ENCODE measurements at places on chromosomes 13 and 19. TPM values are rescaled to one million over a fixed set of nuclear protein-coding genes. Genes with fewer than 3 reads are reported as not detected.

GRCh38 chr19:339262-339887, 5.2 kb downstream of the MIER2 start:
- DNase-seq: no peak

- no peak for DNase-seq
Measured at GRCh38 chr13:55432814-55433213, 1707.9 kb upstream of the PRR20A start.

DNA sequence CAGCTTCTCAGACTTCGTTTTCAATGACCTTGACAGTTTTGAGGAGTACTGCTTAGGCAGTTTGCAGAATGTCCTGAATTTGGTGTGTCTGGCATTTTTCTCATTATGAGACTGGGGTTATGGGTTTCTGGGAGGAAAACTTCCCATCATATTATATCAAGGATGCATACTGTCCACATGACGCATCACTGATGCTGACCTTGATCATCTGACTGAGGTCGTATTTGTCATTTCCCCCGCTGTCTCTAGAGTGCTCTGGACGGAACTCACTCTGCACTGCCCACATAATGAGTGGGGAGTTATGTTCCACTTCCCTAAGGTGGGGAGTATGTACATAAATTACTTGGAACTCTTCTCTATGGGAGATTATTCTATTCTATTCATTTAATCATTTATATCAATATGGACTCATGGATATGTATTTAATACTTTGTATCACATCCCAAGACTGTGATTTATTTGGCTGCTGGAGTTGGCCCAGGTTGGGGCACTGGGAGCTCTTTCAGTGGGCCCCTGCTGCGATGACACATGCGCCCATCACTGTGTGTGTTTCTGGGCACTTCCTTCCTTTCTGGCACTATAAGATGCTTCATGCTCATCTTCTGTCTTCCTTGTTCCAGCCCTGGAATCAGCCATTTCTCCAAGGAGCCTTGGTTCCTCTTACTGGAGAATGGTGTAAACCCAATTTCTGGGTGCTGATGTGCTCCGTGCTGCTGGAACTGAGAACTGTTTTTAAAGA, 138.6 kb downstream of the MIPEP start:
- DNase-seq: no peak

DNA sequence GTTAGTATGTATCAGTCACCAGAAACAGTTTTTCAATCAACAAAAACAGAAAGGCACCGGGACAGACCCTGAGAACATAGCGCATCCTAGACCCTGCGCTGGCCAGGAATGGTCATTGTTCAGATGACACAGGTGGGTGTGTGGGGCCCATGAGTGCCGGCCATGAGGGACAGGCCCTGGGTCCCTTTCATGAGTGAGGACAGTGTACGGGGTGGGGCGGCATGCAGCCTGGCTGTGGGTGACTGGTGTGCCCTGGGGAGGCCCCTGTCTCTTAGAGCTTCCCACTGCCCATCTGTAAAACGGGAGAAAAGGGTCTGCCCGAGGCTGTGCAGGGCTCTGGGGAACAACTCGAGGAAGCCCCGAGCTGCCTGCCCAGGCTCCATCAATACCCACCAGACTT, 25.8 kb downstream of the PBX4 start:
- DNase-seq: no peak

- no peak for DNase-seq
Measured at GRCh38 chr13:31365630-31366029, 165.9 kb downstream of the B3GLCT start.

- no peak for DNase-seq
Measured at GRCh38 chr19:42487032-42487797, 41.1 kb downstream of the CEACAM1 start.

DNA sequence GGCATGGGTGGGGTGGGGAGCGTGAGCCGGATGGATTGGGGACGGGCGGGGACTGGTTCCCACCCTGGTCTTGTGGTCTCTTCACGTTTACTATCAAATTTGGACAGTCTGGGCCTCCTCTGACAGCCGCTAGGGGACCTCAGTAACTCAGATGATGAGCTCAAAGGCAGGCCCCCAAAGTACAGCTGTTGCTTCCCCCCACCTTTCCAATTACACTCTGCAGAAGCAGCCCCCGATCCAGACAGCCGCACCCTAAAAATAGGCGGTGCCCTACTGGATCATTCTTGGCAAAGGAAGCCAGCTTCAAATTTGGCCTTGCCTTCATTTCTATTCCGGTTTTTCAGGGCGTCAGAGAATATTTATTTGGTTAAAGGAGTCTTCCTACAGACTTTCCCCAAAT, 1.9 kb upstream of the FOXO1 start:
- no peak for DNase-seq

GRCh38 chr19:21483589-21484170, 21.7 kb upstream of the ZNF429 start:
- peak; percentile 54 for DNase-seq

- DNase-seq: no peak
Measured at GRCh38 chr13:107373551-107373950, 805.6 kb upstream of the ARGLU1 start.

- DNase-seq: no peak
Measured at GRCh38 chr19:34217952-34218817, 36.2 kb upstream of the GARRE1 start.

DNA sequence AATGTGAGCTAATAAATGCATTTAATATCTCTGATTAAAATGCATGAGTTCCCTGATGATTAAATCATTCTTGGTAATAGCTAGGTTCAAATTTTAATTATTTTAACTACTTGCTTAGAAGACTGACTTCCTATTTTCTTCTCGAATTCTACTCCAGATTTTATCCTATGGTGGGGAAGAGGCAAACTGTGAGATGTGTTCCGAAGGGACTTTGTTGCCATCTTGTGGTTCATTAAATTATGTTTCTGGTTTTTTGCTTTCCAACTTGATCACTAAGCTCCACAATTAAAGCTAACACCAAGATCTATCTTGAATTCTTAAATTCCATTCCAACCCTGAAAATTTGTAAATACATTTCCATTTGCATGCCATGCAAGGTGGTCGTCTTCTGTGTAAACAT, 538.4 kb upstream of the PCDH20 start:
- no peak for DNase-seq

DNA sequence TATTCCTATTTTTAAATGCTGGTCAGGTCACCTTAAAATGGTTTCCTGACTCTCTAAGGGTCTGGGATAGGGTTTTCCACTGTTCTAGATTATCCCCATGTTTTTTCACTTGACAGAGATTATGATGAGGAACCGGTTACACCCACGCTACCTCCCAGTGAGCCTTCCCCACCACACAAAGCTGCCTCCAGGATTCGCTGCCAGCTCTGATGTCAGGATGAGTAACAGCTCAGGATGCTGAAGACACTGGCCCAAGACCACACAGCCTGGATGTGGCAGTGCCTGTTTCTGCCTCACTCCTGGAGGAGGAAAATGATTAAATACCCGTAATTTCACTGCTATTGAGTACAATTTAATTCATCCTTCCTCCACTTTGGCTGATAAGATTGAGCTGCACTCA, 22.9 kb downstream of the ZNF114 start:
- DNase-seq: no peak

GRCh38 chr13:102863590-102863989, 17.8 kb downstream of the ERCC5 start:
- DNase-seq: peak; percentile 89

DNA sequence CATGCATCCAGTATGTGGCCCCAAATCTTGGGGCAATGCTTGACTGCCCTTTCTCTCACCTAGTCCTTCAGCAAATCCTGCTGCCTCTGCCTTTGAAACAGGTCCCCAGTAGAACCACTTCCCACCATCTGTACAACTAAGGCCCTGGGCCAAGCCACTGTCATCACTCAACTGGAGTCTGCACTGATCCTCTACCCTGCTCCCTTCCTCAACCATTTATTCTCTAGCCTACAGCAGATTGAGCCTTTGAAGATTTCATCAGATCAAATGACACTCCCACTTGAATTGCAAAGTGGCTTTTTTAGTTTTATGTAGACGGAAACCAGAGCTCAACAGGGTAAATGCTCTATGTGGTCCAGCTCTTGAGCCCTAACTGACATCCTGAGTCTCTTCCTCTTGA, 43.5 kb downstream of the ATP8A2 start:
- DNase-seq: no peak

DNA sequence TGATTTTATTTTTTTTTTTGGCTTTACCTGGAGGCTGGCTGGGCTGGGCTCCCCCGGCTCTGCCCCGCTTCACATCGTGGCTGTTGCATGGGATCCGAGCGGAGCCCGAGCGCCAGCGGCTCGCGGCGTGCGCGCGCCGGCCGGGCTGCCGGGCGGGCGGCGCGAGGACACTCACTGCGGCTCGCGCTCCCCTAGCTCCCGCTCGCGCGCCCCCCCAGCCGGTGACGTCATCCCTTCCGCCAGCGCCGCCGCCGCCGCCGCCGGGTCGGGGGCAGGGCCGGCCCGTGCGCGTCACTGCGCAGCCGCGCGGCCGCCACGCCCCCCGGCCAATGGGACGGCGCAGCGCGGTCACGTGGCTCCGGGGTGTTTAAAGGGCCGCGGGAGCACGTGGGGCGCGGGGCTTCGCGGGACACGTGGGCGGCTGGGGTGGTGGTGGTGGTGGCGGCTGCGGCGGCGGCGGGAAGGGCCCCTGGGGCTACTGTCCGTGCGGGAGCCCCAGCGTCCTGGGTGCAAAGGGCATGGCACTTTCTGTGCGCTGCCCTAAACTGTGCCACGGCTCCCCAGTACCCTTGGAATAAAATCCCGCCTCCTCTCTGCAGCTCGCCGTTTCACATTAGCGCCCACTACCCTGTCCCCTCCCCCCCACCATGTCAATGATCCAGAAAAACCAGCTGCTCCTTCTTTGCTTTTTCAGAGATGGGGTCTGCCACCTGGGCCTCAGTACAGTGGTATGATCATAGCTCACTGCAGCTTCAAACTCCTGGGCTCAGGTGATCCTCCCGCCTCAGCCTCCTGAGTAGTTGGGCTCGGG, at the start of gene PTPRS:
TSS of gene PTPRS (minus strand) at position 176 of the 811 bp plus-strand sequence. CDS start 54,672 bp downstream, outside the sequence.
- DNase-seq: peak; percentile 57

DNA sequence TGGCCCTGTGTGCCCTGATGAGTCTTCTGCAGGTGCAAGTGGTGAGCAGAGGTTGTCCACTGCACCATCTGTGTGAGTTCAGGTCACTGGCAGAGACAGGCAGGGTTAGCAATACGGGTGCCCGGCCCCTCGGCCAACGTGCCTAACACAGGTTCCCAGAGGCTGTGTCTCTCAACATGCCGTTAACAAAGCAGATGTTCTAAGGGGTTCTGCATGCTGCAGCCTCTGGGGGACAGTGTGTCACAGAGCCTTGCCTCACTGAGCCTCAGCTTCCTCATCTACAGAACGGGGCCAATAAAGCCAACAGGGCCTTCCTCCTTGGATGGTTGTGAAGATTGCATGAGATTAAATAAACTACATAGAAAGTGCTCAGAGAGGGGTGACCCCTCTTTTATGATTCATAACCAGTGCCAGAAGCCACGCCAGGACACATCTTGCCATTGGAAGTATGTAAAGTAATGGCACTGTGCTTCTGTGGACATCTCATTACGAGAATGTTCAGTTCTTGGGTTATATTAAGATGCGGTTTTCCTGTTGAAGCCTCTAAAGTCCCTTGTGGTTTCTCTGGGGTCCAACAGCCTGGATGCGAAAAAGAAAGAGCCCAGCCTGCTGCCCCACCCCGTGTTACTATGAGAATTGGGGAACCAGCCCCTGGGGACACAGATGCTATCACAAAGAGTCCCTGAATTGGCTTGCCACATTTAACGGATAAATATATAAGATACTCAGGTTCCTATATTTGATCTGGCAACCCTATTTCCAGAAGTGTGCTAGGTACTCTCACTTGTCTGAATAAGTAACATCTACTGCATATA, 11.2 kb upstream of the ARHGEF18 start:
- DNase-seq: no peak

DNA sequence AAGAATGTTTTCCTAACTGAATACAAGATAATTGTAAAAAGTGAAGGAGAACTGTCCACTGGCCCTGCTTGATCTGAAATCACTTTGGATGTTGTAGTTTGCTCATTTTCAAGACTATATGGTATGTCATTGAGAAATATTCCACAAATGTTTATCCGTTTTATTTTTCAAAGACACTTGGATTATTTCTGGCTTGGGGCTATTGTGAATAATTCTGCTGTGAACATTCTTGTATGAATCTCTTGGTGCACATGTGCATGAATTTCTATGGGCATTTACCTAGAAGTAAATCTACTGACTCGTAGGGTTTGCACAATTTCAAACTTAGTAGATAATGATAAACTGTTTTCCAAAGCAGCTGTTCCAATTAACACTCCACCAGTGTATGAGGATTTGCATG, 8.6 kb downstream of the RXFP2 start:
- DNase-seq: no peak

- peak; percentile 58 for DNase-seq
Measured at GRCh38 chr19:12872941-12873890, 8.0 kb downstream of the DNASE2 start.

GRCh38 chr19:16896146-16897028, 7.6 kb downstream of the F2RL3 start:
- DNase-seq: no peak

DNA sequence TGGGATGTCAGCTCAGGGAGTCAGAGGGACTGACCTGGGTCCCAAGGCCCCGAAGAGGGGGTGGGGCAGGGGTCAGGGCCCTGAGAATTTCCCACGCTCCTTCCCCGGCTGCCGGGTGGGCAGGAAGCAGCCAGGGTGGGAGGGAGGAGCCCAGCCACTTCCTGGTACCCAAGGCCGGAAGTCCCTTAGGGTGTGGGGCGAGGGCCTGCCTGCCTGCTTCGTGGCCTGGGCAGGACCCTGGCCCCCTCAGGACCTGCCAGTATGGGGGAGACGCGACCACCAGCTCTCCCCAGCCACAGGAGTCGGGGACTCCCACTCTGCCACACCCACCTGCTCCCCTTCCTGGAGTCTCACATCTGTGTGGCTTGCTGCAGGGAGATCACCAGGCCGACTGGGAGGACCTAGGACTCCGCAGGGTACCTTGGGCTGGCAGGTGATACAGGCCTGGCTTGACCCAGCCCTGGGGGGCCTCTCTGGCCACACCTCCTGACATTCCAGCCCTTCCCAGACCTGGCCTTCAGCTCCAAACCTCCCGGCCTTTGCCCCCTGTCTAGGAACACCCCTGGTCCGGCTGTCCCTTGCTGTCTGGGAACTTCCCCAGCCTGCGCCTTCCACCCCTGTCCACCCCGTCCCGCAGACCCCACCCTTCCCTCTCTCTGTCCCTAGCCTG, 9.8 kb upstream of the CIRBP start:
- DNase-seq: peak; percentile 83

DNA sequence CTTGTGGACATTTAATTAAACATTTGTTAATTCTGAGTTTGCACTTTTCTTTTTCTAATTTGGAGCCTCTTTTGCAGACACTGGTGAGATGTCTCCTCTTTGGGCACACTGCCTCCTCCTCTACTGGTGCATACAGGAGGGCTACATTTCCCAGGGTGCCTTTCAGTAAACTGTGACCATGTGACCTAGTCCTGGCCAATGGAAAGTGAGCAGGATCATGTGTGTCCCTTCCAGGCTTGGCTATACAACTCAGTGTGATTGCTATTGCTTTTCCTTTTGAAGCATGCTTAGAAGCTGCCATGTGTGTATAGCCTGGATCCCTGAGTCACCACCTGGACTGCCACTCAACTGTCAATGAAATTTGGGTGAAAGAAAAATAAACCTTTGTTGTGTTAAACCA, 4.5 kb downstream of the IZUMO2 start:
- DNase-seq: no peak

GRCh38 chr19:8113017-8113416, 36.4 kb downstream of the FBN3 start:
- no peak for DNase-seq

Gene ADGRE3
- total RNA-seq: 0.10 TPM

Gene HCST
- total RNA-seq: 1.8 TPM

Gene PRR12
- 10.5 TPM for total RNA-seq

Gene TNNI3
- not detected for total RNA-seq

Gene TINCR
- not detected for total RNA-seq

Gene LGALS14
- total RNA-seq: not detected

Gene UBE2L5
- not detected for total RNA-seq

Gene ZNF132
- 1.9 TPM for total RNA-seq

Gene CDK8
- 7.4 TPM for total RNA-seq

Gene NCR1
- 0.10 TPM for total RNA-seq

Gene ICAM4
- 0.15 TPM for total RNA-seq

Measured in left lobe of liver (tissue), 2 donors.